ENCODE measurements at places on chromosomes 3 and 15.

GRCh38 chr3:72434296-72434695 lies 413.9 kb downstream of the SHQ1 start:
- no peak for DNase-seq

GRCh38 chr15:80932513-80932815 lies 57.2 kb downstream of the MESD start:
- no peak for DNase-seq

DNA sequence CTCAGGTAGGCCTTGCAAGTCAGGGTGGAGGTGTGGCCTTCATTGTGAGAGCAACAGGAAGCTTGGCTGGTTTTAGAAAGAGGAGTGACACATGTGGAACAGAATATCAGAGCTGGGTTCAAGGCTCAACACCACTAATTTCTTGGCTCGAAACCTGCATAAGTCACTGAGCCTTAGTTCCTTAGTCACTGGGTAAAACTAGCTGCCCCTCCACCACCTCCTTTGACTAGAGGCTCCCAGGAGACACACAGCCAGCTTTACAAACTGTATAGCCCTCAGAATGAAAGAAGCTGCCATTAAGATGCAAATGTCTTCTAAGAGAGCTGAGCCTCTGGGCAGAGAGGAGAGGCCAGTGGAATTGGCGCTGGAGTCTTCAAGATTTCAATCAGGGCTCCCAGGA lies 67.7 kb downstream of the CERS3 start:
- no peak for DNase-seq

DNA sequence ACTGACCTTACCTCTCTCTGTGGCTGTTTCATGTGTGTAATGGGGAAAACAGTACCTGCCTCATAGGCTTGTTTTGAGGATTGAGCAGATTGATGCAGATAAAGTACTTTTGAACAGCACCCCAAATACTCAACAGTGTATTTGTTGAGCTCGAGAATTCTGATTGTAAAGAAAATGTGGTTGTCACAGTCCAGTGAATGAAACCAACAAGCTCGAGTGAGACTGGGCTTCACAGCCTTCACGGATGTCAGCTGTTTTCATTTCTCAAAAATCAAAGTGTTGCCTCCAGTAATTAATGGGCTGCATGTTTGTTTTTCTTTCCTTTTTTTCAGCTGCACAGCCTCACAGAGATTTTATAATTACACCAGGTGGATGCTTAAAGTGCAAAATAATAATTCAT lies 43.7 kb downstream of the PARP15 start:
- no peak for DNase-seq

DNA sequence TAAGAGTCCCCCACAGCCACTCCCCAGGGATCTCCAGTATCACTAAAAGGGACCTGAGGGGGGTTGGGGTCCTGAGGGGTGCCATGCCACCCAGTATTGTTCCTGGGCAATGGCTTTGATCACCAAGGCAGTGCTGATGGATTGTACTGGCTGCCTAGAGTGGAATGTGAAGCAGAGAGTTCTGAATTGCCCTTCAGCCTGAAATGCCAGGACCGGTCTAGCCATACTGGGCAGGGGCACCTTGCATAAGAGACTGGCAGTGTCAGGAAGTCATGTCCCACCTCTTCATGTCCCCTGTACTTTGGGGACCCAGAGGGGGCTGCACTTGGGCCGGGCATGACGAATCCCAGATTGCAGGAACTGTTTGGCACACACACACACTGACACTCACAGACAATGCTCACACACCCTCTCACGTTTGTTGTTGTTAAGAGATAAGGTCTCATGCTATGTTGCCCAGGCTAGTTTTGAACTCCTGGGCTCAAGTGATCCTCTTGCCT lies 4.5 kb upstream of the TKT start:
- DNase-seq: no peak

- no peak for DNase-seq
Measured at GRCh38 chr3:22660606-22661005, 542.5 kb upstream of the UBE2E2 start.

DNA sequence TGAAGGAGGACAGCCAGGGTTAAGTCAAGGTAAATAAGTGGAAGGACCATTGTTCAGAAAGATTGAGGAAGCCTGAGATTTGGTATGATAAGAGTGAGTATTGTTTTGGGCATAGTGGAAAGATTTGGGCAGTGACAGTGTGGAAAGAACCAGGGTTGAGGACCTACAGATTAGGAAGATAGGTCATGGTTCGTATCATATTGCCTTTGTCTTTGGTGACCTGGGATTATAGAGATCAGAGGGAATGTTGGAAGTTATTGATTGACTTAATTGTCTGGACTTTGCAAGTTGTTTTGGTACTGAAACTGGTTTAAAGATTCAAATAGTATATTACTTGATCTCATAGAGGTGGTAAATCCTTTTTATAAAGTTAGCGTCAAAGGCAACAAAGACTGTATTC lies 23.1 kb upstream of the MGA start:
- DNase-seq: no peak

GRCh38 chr15:77033729-77034671 lies 36.9 kb downstream of the TSPAN3 start:
- no peak for DNase-seq
